ENCODE measurements at places on chromosomes 11 and 22.

- DNase-seq, result no peak
Observed at GRCh38 chr11:68545796-68546195, 85.2 kb downstream of the PPP6R3 start.

DNA sequence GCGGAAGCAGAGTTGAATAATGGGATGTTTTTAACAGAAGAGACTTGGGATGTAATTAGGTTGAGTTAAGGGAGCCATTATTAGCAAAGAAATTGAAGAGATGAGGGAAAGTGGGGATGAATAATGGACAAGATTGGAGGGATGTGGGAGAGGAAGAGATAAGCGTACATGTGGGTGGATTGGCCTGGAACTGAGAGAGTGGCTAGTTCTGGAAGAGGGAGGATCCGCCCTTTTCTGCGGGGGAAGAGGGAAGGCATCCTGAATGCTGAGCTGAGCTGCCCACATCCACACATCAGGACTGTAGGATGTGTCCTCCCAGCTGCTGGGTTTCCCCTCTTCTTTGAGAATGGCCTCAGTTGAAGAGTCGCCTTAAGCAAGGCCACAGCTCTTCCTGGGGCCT lies 68.3 kb upstream of the CADM1 start:
- no peak for DNase-seq

DNA sequence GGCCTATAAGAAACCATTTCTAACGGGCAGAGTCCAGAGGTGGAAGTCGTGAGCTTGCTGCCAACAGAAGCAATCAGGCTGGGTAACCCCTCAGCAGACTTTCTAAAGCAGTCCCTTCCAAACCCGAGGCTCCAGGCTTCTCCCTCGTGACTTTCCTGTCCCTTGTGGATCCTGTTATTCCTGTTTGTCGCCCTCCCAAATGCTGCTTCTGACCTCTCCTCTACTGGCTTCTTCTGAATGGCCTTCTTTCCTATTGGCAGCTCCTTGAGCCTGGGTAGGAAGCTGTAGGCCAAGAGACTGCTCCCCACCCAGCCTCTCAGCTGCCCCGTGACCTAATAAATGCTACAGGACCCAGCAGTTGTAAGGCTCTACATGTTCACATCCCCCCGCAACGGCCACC lies 35.0 kb downstream of the MAFF start:
- DNase-seq, result no peak

DNA sequence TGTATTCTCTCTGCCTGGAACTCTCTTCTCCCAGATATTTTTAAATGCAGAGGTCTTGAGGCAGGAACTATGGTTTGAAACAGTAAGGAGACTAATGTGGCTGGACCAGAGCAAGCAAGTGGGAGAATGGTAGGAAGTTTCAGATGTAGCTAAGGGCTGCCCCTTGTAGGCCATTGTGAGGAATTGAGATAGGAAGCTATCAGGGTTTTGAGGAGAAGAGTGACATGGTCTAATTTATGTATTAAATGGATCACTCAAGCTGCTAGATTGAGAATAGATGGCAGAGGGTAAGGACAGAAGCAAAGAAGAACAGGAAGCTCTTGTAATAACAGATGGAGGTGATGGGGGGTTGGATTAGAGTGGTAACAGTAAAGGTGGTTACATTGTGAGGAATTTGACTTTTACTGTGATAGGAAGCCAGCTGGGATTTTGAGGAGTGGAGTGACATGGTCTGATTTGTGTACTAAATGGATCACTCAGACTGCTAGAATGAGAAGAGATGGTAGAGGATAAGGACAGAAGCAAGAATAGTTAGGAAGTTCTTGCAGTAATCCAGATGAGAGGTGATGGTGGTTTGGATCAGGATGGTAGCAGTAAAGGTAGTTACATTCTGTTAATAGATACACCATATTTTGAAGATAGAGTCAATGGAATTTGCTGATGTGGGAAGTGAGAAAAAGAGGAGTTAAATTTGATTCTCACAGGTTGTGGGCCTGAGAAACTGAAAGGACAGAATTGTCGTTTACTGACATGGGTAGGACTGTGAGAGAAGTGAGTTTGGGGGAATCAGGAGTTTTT lies 63.0 kb downstream of the HIPK3 start:
- no peak for DNase-seq

GRCh38 chr11:68948935-68949334 lies 31.9 kb downstream of the MRGPRD start:
- DNase-seq, result no peak

DNA sequence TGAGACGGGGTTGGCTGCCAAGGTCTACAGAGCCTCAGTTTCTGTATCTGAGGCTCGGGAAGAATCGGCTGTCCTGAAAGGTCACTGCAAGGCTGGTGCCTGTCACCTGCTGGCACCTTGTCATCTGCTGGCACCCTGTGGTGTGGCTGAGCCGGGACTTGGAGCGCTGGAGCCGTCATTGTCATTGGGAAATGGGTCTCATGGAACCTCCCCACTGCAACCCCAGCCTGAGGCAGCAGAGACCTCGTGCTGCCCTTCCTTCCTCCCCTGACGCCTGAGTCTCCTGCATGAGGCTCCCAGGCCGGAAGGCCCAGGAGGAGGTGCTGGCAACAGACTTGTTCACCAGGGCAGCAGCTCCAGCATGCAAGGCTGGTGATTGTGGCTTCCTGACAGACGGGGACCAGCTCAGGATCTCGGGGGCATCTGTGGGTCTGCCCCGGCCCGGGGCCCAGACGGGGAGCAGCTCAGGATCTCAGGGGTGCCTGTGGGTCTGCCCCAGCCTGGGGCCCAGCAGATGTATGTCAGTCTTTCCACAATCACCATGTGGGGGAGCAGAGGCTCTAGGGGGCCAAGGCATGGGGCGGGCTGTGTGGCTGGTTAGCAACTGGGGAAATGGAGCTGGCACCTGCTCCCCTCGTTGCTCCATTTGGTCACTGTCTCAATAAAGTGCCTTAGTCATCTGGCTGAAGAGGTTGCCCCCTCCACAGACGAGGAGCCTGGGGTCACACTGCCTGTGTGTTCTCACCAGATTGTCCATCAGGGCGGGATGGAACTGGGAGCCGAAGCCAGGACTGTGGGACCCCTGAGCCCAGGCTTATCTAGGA lies 668.7 kb downstream of the BRD1 start:
- DNase-seq, result no peak

DNA sequence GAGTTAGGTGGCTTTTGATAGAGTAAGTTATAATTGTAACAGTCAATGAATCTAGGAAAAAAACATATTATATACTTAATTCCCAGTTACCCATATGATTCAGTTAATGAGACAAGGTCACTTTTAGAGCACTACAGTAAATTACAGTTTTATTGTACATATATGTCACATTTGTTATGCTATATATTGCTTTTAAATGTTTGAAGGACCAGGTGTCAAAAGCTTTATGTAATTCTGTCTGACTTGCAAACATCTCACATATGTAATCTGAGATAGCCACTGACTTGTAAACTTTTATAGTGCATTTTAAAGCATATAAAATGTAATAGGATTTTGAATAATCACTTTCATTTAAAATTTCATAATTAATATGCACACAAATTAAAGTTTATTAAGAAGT lies 36.7 kb upstream of the PDGFD start:
- DNase-seq, result no peak

Data from hepatic stellate cell (primary cell).